ENCODE measurements at places on chromosomes 4 and X.

- DNase-seq = no peak
Measured at GRCh38 chr4:98383431-98384106, 122.4 kb downstream of the RAP1GDS1 start.

DNA sequence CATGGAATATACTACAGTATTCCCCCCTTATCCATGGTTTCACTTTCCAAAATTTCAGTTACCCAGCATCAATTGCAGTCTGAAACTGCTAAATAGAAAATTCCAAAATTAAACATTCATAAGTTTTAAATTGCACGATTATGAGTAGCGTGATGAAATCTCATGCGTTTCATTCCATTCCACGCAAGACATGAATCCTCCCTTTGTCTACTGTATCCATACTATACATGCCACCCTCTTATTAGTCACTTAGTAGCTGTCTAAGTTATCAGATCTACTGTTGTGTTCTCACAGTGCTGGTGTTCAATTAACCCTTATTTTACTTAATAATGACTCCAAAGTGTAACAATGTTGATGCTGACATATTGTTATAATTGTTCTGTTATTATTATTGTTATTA, 261.2 kb upstream of the NDST4 start:
- no peak for DNase-seq

DNA sequence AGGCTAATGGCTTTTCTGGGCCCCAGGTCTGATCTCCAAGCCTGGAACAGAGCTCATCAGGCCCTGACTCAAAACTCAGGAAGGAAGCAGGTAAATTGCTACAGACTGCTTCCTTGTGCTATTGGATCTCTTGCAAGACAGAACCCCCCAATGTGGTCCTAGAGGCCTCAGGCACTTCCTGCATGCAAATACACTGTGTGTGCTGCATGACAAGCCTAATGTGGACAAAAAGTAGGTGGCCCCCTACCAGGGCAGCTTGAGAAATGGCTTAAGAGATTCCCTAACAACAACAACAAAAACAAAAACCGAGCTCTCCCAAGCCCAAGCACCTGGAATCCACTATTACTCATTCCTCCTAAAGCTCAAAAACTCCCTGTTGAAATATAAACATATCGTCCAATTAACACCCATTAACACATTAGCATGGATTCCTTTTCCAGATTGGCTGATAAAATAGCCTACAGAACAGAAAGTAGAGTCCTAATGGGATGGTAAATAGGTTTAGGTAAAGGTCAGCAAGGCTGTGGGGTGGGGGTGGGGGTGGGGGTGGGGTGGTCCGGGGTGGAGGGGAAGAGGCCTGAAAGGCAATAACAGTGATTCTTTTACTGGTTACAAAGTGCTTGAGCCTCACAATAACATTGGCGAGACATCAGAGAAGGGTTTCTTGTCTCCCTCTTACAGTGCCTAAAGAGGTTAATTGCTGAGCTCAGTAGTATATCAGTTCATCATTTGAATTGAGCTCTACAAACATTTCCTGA, 24.1 kb upstream of the FGF16 start:
- no peak for DNase-seq

DNA sequence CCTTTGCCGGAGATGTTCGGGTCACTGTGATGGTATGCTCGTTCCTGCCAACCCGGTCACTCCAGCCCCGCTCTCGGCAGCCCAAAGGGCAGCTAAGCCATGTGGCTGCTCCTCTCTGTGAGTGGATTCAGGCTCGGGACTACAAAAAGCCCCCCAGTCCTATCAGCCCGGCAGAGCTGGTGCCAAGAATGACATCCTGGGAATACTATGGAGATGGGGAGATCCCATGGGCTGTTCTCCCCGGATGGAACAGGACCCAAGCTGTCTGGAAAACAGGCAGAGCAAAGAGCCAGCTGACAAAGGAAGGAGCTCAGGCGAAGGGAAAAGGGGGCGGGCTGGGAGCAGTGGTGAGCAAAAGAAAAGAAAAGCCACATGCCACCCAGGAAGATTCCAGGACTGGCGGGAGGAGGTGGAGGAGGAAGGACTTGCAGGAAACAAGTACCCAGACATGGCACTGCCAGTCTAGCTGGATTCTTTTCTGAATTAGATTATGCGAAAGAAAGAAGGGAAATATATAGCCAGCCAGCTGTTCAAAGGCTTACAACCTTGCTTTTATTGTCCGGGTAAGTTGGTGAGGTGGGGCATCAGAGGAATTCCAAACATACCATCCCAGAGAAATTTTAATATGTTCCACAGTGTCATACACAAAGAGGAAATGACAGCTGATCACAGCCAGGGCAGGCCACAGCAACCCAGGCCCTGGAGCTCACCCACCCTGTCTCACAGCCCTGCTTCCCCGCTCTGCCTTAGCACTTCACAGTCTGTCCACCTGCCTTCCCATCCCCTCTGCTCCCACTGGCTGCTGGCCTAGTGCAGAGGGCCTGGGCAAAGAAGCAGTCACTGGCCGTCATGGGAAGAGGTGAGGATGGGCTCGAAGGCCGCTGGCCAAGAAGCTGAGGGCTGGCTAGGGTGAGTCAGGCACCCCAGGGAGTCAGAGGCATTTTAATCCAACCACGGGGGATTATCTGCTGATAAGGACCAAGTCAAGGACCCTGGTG, 3.4 kb downstream of the NDP start:
- no peak for DNase-seq

GRCh38 chr4:70914631-70915030, 12.5 kb downstream of the MOB1B start:
- DNase-seq = no peak

DNA sequence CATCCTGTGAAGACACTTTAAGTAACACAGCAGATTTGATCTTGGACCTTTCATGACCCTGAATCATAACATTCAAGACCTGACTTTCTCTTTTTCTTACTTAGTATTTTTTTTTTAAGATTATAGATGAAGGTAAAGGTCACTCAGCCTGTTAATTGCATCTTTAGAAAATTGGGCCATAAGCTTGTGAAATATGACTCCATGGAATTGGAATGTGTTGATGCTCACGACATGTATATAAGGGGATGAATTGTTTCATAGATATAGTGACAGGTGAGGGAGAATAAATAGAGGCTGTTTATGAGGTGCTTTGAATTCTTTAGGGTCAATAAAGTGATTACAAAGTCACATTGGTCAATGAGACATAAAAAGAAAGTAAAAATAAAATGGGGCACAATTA, 27.7 kb upstream of the HS3ST1 start:
- no peak for DNase-seq

DNA sequence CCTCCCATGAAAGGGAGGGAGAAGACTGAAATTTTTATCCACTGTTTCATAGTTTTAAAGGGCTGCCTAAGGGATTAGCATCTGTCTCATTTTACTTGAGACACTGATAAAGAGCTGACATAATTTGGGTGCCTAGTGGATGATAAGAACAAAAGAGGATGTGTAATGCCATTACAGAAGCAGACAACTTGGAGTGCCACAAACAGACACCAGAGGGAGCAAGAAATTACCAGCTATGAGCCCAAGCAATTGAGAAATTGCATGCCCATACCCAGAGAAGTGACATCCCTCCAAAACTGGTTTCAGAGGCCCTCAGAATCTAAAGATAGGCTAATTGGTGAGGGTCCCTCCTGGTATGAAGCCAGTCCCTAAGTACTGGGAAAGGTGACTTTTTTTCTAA, 38.5 kb upstream of the POU3F4 start:
- DNase-seq = no peak
